ENCODE measurements at places on chromosomes 7 and 10. TPM values are rescaled to one million over a fixed set of nuclear protein-coding genes. Genes with fewer than 3 reads are reported as not detected.

DNA sequence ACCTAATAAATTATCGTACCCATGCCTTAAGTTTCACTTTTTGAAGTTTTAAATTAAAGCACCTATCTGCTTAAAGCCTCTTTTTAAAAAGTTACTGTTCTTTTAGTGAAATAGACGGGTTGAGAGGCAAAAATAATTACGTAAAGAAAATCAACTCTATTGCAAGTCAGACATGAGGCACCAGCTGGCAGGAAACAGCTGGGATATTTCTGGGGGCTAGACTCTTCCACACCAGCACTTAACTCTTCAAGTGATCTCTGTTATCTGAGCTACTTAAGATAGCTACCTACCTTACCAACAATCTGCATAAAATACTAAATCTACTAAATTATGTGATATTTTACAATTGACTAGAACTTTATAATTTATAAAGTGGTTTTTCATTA is 35.8 kb downstream of the GBF1 start:
- DNase-seq, result no peak

GRCh38 chr7:64494912-64495461 is 67.9 kb downstream of the ZNF680 start:
- DNase-seq, result no peak

GRCh38 chr10:31947144-31947926 is 18.7 kb upstream of the ARHGAP12 start:
- DNase-seq, result peak; percentile 78

Gene PLAC9
- total RNA-seq, result not detected

Gene TIAL1
- total RNA-seq, result 37.9 TPM

Data from H4 (cell line).